ENCODE measurements at places on chromosomes 6 and 20.

- no peak for DNase-seq
Measured at GRCh38 chr20:60402189-60403058, 444.2 kb downstream of the CDH26 start.

DNA sequence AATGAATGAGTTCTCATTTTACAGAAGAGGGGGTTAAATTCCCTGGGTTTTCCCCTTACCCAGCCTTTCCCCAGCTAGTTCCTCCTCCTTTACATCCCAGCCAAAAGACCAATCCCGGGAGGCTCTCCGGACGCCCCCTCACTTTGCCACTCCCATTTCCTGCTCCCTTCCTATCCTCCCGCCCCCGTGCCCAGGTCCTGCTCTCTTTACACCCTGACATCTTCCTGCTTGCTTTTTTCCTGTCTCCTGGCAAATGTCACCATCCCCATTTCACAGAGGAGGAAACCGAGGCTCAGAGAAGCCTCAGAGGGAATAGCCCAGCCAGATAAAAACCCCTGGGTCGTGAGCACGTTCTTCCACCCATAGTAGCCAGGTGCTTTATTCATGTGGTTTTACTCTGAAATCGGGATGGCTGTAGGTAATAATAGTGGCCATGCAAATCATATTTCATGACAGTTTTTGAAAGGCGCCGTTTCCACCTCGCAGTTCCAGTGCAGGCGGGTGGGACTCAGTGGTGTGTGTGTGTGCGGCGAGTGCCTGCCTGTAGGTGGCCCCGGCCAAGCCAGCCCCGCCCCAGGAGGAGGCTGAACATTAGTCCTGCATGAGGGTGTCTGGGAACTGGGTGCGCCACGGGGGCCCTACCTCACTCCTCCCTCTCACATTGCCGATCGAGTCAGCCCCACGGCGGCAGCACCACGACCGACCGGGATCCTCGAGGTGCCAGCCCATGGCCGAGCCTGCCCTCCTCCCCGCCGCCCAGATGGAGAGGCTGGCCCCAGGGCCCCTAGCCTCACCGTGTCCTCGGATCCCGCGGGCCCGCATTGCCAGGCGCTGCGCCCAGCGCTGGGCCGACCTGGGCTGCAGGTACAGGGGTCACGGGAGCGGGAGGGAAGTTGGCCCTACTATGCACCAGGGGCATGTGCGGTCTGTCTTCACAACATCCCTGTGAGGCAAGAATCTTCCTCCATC lies at the start of gene ARHGAP40:
ARHGAP40 (plus strand) TSS at position 594 of the 969 bp plus-strand sequence.
- DNase-seq: no peak

- DNase-seq: no peak
Measured at GRCh38 chr6:111069382-111070104, 17.8 kb upstream of the SLC16A10 start.

GRCh38 chr6:125793863-125794262 lies 3.1 kb downstream of the NCOA7 start:
- DNase-seq: no peak

- no peak for DNase-seq
Measured at GRCh38 chr20:48761023-48761785, 66.6 kb downstream of the PREX1 start.

- DNase-seq: no peak
Measured at GRCh38 chr20:17844549-17845298, 123.9 kb downstream of the SNX5 start.

DNA sequence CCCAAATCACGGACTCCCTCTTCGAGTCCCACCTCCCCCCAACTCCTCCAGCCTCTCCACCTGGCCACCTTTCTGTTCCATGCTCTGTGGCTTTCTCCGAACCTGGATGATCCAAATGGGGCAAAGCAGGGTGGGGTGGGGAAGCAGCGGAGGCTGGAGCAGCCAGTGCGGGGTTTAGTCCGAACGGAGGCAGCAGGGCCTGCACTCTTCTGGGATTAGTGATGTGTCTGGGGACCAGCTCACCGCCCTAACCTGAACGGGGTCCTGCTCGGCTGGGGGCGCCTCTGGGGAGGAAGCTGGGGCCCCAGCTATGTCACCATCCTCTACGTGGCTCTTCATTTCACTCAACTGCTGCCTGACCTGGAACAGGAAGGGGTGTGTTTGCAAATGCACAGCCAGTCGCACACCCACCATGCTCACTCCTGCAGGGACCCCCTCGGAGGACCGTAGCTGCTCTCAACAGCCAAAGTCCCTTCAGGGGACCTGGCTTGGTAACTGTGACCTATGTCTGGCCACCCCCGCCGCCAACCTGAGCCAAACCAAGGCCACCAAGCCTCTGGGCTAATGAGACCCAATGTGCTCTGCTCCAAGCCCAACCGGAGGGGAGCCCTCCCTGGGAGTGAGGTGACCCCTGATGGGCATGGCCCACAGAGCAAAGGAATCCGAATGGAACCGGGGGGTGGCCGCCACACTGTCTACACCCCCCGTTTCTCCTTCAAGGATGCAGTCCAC lies 46.8 kb downstream of the DSTN start:
- no peak for DNase-seq

DNA sequence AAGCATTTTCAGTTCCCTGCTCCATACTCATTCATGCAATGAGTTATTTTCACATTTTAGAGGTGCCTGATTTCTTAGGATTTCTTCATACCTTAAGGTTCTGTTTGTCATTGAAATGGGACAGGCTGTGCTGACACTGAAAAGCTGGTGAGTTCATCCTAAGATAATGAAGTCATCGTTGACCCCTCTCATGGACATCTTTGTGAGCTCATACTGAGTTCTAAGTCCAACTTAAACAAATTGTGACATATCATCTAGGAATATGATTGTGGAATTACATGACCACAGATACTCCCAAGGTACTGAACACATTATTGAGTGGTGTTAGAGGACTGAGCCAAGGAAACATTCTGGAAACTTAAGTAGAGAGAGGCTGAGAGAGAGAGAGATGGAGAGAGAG lies 224.8 kb upstream of the JAG1 start:
- no peak for DNase-seq
